ENCODE measurements at places on chromosomes 4 and X.

- DNase-seq, result peak; percentile 70
These were observed 65.8 kb upstream of the MSN start for GRCh38 chrX:65601530-65602220.

DNA sequence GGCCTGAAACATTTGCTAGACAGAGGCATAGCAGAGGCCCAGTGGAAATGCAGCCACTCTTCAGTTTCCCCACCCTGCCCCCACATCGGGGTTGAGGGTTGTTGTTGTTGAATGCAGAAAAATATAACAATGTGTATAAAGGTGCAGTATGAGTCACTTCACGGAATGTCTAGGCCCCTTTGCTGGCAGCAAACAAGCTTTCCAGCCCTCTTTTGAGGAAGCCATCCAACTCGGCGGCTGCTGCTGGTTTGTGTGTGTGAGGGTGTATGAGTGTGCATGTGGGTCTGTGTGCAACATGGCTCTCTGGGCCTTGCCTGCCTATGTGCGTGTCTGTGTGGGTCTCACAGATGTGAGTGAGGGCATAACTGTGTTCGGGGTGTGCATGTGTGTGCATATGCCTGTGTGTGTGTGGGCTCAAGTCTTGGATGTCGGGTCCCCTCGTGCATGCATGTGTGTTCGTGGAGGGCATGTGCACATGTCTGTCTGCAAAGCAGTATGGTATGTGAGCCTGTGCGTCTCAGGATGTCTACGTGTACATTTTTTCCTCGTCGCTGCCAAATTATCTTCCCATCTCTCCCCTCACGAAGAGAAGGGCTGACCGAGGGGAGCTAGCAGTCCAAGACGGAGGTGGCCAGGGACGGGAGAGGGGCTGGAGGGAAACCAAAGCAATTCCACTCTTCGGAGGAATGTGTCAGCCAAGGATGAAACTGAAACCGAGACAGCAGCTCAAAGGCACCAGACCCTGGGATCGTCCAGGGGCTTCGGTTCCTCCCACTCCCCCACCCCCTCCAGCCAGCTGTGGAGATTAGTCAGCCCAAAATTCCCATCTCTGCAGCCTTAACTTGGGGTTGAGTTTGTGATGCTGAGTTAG lies 8.4 kb upstream of the ELF4 start:
- peak; percentile 52 for DNase-seq

DNA sequence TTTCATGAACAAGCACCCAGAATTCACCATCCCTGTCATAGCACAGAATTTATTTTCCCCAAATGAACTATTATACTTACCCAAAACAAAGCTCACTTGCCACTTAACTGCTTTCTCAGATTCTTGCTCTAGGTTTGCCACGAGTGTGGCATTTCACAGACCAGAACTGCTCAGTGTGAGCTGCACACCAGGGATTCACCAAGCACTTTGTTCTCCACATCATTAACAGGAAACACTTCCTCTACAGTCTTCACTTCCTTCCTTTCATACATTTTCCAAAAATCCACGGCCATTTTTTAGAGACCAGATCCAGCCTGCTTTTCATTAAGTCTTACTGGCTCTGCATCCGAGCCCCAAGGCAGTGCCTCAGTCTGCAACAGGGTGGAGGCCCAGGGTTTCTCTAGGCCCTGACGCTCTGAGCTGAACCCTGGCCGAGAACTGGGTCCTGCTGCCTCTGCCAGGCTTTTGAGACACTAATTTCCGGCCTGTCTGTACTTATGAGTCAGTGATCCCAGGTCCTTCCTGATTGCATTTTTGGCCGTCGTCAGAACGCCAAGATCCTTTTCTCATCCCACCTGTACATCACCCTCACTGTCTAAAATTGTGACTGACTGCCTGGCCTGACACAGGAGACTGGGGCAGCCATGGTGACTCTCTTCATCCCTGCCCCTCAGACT lies 67.6 kb upstream of the MTNR1A start:
- no peak for DNase-seq

GRCh38 chr4:126124818-126125217 lies 810.1 kb downstream of the FAT4 start:
- no peak for DNase-seq

- DNase-seq, result no peak
These were observed 144.5 kb downstream of the GC start for GRCh38 chr4:71639380-71639779.

All from CD4-positive, alpha-beta T cell treated with Interleukin-17A for 4 hours (primary cell).